T-cell (primary cell): ENCODE measurements at places on chromosomes 16 and 17.

DNA sequence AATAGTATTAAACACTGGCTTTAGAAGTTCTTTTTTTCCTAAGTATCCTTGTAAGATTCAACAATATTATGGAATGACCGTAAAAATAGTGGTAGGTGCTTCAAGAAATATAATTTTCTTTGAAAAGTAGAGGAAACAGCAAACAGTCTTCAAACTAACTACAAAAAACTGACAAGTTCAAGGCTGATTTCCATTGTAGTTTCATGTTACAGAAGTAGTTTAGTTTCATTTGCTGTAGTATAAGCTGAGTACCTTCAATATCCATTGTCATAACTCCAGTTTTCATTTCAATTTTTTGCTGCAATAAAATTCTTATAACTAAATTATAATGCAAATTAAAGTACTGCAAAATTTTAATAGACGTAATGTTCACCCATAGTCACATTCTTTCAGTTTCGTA, 19.3 kb downstream of the PHKB start:
- DNase-seq, result no peak

DNA sequence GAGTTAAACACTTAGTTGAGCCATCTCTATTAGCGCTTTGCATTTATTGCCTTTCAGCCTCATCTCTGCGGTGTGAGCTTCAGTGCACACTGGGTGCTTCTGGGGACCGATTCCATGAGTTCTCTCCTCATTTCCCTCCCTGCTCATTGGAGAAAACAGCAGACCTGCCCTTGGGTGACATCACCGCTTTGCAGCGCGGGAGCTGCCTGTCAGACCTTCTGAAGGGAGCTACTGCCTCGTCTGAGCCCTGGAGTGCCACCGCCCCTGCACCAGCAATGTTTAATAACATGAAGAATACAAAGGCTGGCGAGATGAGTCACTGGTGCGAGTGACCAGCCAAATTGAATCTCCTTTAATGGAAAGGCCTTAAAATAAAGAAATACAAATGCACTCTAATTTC, 30.2 kb upstream of the CPPED1 start:
- DNase-seq, result no peak

DNA sequence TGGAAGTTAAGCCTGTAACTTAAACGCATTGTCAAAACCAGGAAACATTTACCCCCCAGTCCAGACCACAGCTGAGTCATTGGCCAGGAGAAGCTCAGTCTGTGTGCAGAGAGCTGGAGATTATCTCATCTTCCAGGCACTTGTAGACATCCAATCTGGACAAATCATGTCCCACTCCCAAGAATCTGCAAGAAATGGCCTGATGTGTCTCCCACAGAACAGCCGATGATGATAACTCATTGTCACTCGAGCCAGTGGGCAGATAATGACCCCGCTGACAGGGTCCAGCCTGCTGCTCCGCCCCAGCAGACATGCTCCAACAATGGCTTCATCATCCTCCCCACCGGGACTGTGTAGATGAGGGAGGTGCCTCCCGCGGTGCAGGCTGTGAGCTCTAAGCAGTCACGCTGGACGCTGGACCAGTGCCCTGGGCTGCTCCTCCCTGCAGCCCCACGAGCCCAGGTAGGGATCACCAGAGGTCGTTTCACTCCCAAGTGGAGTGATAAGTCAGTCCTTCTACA, 322.5 kb downstream of the C16orf95 start:
- no peak for DNase-seq

GRCh38 chr17:2351269-2351668, 14.0 kb downstream of the SGSM2 start:
- DNase-seq, result no peak

- no peak for DNase-seq
These were observed 12.1 kb downstream of the SCNN1G start for GRCh38 chr16:23194497-23195221.

DNA sequence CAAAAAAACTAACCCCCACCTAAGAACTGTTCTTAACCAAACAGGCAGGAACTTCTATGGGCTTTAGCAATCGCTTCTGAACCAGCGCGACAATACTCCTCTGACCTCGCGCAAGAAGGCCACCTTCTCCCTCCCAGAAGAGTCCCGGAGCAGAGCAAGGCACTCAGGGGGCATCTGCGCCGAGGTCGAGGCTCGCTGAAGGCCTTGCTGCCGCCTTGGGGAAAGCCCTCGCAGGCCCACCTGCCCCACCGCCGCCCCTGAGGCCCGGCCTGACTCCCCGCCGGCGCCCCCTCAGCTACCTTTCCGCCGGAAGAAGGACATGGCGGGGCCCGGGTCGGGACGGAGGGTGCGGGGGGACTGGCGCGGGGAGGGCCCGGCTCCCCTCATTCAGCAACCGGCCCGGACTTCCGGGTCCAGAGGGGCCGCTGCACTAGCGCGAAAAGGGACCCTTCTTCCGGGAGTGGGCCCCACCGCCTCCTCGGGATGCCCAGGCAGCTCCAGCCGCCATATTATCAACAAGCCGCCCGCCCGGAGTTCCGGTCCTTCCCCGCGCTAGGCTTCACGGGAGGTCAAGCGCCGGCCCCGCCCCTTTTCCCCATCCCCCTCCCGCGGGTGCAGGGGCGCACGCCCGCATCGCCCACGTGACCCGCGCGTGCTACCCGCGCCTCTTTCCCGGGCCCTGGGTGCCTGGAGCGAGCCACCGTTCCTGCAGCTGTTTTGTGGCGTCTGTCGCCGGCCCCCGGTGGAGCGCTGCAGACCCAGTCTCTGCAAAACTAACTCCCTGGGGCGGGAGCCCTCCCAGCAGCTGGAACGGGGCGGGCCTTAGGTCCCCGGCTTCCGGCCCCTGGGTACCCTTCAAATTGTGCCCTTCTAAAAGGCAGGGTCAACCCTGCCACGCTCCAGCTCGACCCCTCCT, at the start of gene AKAP10:
Gene AKAP10 (minus strand): TSS at position 536 of the 916 bp plus-strand sequence. CDS start 149 bp downstream, at position 387.
- peak; percentile 90 for DNase-seq

- peak; percentile 28 for DNase-seq
These were observed 285.2 kb downstream of the SEC14L1 start for GRCh38 chr17:77425791-77426641.

DNA sequence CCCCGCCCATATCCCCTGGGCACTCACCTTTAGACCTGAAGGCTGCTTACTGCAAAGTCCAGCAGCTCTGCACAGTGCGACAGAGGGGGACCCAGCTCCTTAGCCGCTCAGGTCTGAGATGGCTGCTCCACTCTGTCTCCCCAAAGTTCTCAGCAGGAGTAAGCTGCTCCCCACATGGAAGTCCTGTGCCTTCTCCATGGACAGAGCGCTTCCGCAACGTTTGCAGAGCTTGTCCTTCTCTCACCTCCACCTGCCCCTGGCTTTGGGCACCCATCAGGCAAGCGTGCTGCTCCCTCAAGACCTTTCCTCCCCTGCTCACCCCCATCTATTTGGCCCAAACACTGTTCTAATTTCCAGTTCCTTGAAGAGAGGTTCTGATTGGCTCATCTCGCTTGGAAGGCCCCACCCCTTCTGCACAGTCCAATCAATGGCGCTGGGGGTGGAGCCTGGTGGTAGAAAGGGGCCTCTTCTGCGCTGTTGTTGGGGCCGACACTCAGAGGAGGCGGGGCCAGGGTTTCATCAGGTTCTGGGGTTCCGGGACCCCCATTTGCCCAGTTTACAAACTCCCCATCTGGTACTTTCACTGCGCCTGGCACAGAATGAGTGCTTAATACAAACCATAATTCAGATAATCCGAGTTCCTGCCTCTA, 137.2 kb downstream of the CYLD start:
- no peak for DNase-seq
